Stimulated activated CD4-positive, alpha-beta T cell treated with anti-CD3 and anti-CD28 coated beads, Interleukin-2, amount 100 ng/mL, for 4 hours (primary cell): ENCODE measurements at places on chromosomes 13 and 19.
A peak's percentile ranks its signal among the peaks of the same experiment; 100 is the strongest.

DNA sequence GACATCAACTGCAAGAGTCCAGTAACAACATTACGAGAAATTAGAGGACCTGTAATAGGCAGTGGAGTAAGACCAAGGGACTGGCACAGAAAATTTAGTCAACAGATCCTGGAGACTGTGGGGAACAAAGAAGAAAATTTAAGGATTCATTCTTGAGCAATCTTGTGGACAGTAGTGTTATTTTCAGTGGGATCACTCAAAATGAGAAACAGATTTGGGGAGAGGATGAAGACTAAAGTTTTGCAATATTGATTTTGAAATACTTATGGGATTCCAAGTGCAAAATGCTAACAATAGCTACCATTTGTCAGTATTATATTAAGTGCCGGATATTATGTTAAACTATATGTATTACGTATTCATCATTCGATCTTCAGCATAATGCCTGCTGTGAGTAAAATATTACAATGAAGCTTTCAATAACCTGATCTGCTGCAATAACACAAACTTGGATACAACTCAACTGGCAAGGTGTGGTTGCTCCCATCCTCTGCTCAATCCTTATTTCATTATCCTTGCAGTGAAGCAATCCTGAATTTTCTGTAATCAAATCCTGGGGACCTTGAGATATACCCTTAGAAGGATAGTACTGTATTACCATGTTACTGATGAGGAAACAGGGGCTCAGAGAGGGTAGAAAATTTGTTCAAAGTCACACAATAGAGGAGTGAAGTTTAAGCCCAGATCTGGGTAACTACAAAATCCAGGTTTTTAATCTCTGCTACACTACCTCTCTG is 84.2 kb downstream of the SACS start:
- no peak for DNase-seq

DNA sequence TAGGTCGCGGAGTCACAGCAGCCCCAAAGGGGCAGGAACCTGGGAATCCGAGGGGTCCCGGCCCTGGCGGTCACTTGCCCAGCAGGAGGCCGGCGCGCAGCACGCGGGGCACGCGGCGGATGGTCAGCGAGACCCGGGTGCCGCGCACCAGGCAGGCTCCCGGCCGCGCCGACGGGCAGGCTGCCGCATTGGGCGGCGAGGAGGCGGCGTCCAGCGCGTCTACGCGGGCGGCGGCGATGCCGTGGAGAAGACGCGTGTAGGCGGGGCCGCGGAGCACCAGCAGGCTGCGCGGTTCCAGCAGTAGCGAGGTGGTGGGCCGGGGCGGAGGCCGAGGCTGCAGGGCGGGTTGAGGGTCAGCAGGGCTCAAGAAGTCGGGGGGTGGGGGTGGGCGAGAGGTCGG is 607 bp upstream of the SYNE4 start:
- no peak for DNase-seq

GRCh38 chr19:41308450-41309179 is 1.4 kb upstream of the CCDC97 start:
- peak; percentile 87 for DNase-seq

- DNase-seq = no peak
These were observed 600 bp downstream of the AP1M1 start for GRCh38 chr19:16198370-16198651.

- DNase-seq = no peak
These were observed 3.5 kb downstream of the KLK7 start for GRCh38 chr19:50980208-50980607.
